Temporal lobe (tissue), 4 donors: ENCODE measurements at places on chromosomes 5 and 9. TPM values are rescaled to one million over a fixed set of nuclear protein-coding genes. Genes with fewer than 3 reads are reported as not detected.

Gene SLC36A2
- total RNA-seq = not detected

Gene PSD2
- 31.2 TPM for total RNA-seq

Gene ENTPD8
- not detected for total RNA-seq

Gene DAB2
- total RNA-seq = 13.3 TPM

Gene SOHLH1
- total RNA-seq = not detected

Gene CDC25C
- total RNA-seq = 0.98 TPM

Gene PDZD2
- total RNA-seq = 39.1 TPM

Gene CDH18
- total RNA-seq = 6.4 TPM

Gene SYK
- 1.2 TPM for total RNA-seq

Gene FOXB2
- total RNA-seq = not detected

Gene ST8SIA4
- total RNA-seq = 38.8 TPM

Gene OR1Q1
- not detected for total RNA-seq

Gene SOX30
- not detected for total RNA-seq

Gene CENPH
- 11.1 TPM for total RNA-seq

Gene RXFP3
- 0.98 TPM for total RNA-seq

Gene TBC1D13
- total RNA-seq = 10.1 TPM

Gene TIMD4
- total RNA-seq = not detected

Gene FOXD4L4
- 0.25 TPM for total RNA-seq

Gene ACSL6
- 30.0 TPM for total RNA-seq

Gene ACOT12
- 0.98 TPM for total RNA-seq
